Liver (tissue), 10 donors: ENCODE measurements at places on chromosomes 16 and 17.

- DNase-seq, result no peak
Measured at GRCh38 chr16:69302301-69302700, 8.8 kb upstream of the VPS4A start.

GRCh38 chr17:32265192-32265923, at the start of gene RHBDL3:
TSS of gene RHBDL3 (plus strand) at chr17:32265832. CDS start at chr17:32266190, 358 bp downstream.
- no peak for DNase-seq

- DNase-seq, result no peak
Measured at GRCh38 chr16:4982056-4982867, 24.1 kb downstream of the SEC14L5 start.

DNA sequence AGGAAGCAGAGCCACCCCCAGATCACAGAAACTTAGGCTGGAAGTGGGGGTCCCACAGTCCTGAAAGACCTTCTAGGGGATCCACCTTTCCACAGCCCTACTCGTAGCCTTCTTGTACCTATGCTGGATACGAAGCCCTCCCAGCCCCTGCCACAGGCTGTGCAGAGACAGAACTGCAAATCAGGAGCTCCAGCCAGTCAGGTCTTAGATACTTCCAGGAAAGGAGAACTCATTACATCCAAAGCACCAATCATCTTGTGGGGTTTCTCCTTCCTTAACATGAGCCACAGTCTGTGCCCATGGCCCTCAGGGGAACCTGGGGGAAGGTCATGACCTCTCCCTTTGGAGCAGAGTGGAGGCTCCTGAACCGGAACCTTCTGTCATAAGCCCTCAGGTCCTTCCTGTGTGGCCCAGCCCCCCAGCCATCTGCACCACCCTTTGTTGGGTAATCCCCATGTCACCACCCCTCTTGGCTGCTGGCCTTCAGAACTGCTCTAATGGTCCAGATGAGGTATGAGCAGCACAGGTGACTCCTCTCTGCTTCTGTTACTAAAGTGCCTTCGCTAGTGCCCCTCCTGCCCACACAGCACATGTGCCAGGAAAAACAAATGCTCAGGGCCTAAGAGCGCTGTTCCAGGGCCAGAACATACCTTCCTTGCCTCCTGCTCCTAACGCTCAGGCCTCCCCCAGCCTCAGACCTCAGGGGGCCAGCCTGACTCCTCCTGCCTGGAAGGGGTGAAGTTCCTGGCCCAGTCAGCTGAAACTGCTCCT, 14.6 kb downstream of the SRCIN1 start:
- no peak for DNase-seq

DNA sequence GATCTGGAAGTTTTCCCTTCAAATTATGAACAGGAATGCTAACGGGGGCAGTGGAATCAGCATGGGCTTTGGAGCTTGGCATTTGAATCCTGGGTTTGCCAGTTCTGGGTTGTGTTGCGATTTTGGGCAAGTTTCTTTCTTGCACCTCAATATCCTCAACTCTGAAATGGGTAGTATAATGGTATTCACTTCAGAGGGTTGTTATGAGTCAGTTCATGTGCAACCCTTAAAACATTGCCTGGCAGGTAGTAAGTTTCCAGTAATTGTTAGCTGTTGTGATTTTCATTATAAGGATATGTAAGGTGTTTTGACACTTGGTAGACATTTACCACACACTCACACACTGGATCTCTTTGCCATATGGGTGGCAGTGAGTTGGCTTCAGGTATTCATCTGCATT, 33.4 kb downstream of the SNX29 start:
- no peak for DNase-seq

GRCh38 chr16:48378836-48379235, 6.4 kb downstream of the SIAH1 start:
- DNase-seq, result no peak

GRCh38 chr17:69552986-69553667, 138.6 kb downstream of the MAP2K6 start:
- no peak for DNase-seq
